ENCODE measurements at places on chromosomes 1 and 21.

- DNase-seq, result no peak
Observed at GRCh38 chr1:232924874-232925273, 25.5 kb upstream of the NTPCR start.

DNA sequence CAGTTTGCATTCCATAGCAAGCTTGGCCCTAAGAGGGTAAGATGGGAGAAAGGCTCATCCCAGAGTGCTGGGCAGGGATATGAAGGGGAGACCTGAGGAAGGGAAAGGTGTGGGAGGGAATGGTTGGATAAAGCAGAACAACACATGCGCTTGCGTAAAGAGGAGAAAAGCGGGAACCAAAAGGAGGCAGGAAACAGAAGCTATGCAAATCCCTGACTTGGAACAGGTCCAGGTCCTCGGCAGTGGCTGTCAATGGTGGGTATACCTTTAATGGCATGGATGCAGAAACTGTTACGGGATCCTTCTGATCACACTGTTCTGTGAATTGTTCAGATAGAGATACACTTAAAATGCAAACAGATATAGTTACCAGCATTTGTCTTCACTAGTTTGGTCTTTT lies 455.6 kb downstream of the SIPA1L2 start:
- DNase-seq, result no peak

DNA sequence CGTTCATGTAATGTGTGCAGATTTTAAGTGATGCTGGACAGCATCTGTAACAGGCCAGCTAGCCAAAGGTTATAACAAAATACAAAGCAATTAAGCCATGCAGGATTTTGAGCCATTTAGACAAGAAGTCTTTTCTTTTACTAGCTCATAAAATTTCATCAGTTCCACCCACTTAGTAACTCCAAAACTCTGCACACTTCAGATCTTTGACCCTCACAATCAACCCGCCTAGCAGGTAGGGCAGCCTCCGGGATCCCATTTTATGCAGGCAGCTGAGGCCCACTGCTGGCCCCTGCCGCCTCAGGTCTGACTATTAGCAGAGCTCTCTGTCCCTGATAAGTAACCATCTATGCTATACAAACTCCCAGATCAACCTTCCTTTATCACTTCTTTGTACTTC lies 9.2 kb downstream of the LBR start:
- no peak for DNase-seq

DNA sequence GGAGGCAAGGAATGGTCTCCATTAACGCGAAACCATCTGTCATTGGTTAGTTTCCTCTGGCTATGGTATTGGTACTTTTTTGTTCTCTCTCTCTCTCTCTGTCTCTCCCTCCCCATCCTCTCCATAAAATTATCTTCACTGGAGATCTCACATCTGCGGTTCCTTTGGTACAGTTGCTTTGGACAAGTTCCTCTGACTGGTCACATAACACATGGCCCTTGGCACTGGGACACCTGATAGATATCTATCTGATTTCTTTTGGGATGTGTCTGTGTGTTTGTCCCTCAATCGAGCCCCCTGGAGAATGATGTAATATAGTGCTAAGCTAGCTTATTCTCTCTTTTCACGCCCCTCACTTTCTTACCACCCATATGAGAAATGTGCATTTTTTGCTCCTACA lies 682.0 kb upstream of the B3GALT2 start:
- no peak for DNase-seq

DNA sequence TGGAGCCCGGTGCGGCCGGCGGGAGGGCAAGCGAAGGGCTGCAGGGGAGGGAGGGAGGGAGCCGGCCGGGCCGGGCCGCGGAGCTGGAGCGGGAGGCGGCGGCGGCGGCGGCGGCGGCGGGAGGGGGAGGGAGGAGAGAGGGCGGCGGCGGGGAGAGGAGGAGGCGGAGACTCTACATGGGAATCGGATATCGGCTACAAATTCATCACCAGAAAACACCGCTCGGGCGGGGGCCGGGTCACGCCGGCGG lies at the start of gene AKT3:
Gene AKT3, minus strand, starts transcription at position 42 of the 250 bp plus-strand sequence. CDS start 7,073 bp downstream, outside the sequence.
- DNase-seq, result no peak
